ENCODE measurements at places on chromosomes 4 and X.

- no peak for DNase-seq
Measured at GRCh38 chr4:132281733-132282132, 867.4 kb upstream of the PCDH10 start.

- no peak for DNase-seq
Measured at GRCh38 chr4:174856926-174857800, 28.1 kb upstream of the GLRA3 start.

GRCh38 chr4:87121341-87122065 is 98.9 kb downstream of the KLHL8 start:
- DNase-seq: no peak

DNA sequence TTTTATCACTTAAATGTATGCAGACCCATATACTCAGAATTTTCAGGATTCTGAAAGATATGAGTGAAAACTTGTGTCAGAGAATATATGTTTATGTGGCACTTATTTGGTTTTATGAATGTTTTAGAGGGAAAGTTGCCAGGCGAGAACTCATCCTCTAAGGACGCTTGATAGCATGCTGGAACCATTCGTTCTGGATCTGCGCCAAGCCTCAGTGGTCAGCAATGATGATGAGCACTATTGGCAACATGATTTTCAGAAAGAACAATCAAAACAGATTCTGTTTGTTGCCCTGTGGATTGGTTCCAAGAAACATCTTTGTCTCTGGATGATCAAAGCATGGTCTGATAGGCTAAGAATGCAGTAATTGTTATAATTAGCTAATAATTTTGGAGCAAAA is 32.1 kb upstream of the RAPGEF2 start:
- no peak for DNase-seq

DNA sequence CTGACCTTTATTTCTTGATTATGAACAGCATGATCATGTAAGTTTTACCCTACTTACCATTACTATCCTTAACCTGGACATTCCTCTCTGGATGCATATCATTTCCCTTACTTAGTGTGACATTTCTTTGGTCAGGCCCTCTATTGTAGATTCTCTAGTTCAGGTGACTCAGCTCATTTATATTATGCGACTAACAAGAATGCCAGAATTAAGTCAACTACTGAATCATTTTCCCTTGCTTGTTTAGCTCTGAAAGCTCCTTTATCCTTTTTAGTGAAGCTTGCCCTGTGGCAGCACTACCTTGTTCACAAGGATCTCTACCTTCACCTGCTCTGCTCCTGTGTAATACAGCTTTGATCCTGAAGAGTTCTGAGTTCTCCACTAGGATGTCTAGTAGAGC is 15.1 kb upstream of the UGT2B17 start:
- no peak for DNase-seq

- no peak for DNase-seq
Measured at GRCh38 chr4:38150766-38151165, 190.6 kb downstream of the PTTG2 start.

DNA sequence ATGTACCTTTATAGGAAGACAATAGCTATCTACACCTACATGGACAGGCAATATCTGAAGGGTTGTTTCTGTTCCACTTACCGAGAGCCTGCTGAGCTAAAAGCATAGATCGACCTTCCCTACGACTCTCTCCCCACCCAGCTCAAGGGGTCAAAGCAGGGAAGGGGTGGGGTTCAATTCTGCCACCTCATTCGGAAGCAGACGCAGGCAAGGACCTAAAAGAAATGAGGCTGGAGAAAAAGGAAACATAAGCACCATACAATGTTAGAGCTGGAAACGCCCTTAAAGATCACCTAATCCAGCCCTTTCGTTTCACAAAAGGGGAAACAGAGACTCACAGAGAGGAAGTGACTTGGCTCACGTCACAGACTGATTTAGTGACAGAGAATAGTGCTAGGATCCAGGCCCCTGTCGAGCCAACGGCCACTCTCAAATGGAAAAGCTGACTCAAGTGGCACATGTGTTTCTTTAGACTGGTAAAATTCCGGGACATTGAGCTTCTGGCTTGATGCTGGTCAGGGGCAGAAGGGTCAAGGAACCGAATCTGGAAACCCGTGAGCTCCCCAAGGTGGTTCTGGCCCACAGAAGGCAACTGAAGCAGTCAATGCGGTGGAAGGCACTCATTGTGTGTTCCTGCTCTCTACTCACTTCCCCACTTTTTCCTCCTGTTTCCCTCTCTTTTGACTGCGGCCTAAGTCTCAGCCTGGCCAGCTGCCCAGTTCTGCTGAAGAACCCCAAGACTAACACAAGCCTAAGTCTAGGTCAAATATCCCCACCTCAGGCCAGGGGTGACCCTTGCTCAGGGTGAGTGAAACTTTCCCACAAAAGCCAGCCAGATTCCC is 7.5 kb downstream of the SEPTIN6 start:
- DNase-seq: no peak

- no peak for DNase-seq
Measured at GRCh38 chrX:154529206-154529612, 13.2 kb upstream of the FAM3A start.

- DNase-seq: no peak
Measured at GRCh38 chr4:114827651-114828050, 229.0 kb downstream of the UGT8 start.

- no peak for DNase-seq
Measured at GRCh38 chr4:32991663-32992062, 2271.5 kb downstream of the PCDH7 start.

DNA sequence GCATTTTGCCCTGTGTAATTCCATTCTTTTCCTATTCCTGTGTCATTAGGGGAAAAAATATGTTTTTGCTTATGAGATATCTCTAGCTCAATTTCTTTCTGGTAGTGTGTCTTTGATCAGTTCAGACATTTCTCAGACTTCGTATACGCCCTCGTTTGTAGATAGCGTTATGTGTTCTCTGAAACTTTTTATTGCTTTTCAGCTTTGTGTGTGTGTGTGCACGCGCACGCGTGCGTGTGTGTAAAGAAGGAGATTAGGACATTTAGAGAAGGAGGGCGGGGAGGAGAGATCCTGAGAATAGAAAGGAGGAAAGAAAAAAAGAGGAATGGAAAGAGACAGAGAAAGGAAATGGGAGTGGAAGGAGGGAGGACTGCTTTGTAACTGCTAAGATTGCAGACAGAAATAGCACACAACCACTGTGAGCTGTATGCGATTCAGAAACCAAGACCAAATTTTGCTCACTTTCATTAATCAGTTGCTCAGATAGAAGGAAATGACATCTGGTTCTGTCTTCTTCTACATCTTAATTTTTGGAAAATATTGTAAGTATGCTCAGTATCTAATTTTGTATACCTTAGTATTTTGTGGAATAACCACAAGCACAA is at the start of gene RXFP1:
Gene RXFP1 (plus strand): TSS at position 399 of the 605 bp plus-strand sequence. CDS start 95 bp downstream, at position 494.
- no peak for DNase-seq

- DNase-seq: no peak
Measured at GRCh38 chr4:7769396-7770223, 170.1 kb downstream of the AFAP1 start.

- no peak for DNase-seq
Measured at GRCh38 chr4:53161051-53161786, 204.6 kb downstream of the SCFD2 start.

- DNase-seq: no peak
Measured at GRCh38 chrX:40514376-40514775, 66.4 kb upstream of the ATP6AP2 start.

- DNase-seq: no peak
Measured at GRCh38 chr4:37747772-37748330, 61.7 kb upstream of the RELL1 start.
